NCI-H774 (cell line): ENCODE measurements at places on chromosomes 1 and 21.

- no peak for DNase-seq
Observed at GRCh38 chr21:19420565-19420964, 1017.0 kb upstream of the TMPRSS15 start.

DNA sequence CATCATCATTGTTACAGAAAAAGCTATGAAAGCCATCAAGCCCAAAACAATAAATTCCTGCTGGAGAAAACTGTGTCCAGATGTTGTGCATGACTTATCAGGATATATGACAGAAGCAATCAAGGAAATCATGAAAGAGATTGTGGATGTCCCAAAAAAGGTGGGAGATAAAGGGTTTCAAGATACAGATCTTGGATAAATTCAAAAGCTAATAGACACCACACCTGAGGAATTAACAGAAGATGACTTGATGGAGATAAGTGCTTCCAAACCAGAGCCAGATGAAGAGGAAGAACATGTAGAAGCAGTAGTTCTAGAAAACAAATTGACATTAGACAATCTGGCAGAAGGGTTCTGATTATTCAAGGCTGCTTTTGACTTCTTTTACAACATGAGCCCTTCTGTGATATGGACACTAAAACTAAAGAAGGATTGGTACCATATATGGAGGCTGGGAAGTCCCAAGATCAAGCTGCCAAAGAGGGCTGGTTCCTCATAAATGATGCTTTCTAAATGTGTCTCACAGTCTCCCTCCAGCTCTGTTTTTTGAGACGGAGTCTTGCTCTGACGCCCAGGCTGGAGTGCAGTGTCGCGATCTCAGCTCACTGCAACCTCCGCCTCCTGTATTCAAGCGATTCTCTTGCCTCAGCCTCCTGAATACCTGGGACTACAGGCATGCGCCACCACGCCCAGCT is 32.1 kb upstream of the LRIG2 start:
- no peak for DNase-seq

GRCh38 chr1:29166291-29166878 is 15.3 kb downstream of the SRSF4 start:
- no peak for DNase-seq

- DNase-seq: no peak
Observed at GRCh38 chr1:147211577-147211976, 13.6 kb downstream of the FMO5 start.

DNA sequence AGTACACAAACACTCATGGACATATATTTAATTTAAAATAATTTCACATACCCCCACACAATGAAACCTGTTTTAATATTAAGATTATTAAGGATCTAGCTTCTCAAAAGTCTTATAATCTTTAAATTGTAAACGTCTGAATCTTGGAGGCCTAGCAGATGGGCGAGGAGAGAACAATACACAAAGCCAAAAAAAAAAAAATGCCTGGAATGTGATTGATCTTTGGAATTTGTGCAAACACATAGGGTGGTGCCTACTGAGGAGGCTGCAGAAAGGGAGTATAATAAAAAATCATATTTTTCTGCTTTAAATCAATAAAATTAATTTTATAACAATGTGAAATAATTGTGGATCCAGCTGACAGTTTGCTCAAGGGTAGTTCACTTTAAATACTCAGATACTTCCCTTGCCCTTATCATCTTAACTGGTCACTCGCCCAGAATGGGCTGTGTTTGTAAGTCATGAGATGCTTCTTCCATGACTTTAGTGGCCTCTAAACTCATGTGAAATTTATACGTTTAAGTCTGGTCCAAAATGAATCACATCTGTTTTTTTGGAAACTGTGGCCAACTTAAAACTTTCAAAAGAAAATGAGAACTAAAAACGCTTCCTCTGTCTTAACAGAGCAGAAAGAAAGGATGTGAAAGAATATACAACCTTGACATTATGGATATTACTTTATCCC is 802.8 kb upstream of the CXADR start:
- DNase-seq: no peak

GRCh38 chr1:93611668-93612067 is 70.0 kb downstream of the BCAR3 start:
- no peak for DNase-seq
